Left renal pelvis (tissue), 4 donors: ENCODE measurements at places on chromosomes 3 and 15.

DNA sequence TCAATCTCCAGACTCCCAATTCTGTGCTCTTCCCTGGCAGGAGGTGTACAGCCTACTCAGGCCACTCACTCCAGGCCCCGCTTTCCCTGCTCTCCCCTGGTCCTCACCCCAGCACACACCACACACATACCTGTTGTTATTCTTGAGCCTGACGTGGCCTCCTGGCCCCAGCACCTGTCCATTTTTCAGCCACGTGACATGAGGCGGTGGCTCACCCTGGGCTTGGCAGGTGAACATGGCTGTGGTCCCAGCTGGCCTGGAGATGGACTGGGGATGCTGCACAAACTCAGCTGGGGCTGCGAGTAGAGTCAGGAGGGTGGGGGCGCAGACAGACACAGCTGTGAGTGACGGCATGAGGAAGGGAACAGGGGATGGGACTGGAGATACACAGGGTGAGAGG lies 27.3 kb downstream of the RNU5B-1 start:
- no peak for DNase-seq

DNA sequence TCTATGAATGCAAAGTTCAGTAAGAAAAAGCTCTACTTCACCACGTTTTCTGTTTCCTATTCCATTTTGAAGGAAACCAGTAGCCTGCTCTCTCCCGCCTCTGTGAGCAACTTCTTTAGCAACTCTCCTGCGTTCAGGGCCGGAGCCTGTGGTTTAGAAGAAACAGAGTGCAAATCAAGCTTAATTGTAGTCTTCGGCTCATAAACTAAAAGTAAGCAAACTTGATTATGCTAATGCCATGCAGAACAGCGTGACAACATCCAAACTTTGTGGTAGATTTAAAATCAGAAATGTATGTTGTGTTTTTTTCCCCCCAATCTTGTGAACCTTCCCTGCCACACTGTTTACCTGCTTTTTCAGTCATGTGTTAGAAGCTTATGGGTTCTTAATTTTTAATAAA lies 87.4 kb downstream of the SEMA6D start:
- no peak for DNase-seq

- DNase-seq = no peak
These were observed 65.2 kb downstream of the LSM3 start for GRCh38 chr3:14243782-14244181.

- no peak for DNase-seq
These were observed 319.9 kb downstream of the NAALADL2 start for GRCh38 chr3:175179055-175179454.

GRCh38 chr15:44492672-44493071 lies 44.3 kb upstream of the EIF3J start:
- no peak for DNase-seq

DNA sequence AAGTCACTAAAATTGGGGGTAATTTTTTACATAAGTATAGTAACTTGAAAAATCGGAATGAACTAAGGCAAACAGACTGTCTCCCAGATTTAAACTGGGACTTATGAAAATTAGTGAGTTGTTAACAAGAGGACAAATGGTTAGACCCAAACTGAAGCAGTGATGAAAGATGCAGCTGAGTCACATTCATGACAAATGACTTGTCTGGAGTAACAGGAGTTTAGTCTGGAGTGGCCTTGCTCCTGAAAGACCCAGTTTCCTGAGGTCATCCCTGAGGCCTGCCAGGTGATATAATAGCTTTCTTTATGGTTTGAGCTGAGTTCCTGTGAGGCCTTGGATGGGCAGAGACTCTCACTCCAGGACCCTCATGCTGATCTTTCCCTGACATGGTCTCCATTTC lies 9.6 kb upstream of the CTDSPL start:
- DNase-seq = no peak

DNA sequence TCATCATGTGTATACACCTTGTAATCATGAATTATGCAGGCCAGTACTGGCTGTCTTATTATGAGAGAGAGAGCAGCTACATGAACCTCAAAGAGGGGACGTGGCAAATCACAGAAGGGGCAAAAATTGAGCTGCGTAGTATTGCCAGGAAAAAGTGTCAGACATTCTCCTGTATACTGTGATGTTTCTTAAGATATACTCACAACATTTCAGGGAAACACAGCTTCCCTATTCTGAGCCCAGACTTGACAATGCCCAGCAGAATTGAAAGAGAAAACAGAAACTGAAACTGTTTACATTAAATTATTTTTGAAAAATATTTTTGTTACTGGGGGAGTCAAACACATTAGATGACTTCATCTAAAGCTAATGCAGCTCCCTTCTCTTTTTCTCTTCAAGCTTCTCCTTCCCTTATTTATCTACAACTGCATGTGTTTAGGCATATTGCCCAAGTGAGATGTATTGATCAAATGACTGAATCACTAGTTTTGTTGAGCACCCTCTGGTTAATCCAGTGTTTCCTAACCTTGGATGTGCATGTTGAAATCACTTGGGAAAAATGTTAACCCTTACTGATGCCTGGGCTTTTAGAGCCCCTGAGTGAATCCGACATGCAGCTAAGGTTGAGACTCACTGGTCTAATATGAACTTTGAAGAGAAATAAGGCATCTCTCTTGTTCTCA lies 39.5 kb downstream of the CADPS start:
- DNase-seq = no peak

DNA sequence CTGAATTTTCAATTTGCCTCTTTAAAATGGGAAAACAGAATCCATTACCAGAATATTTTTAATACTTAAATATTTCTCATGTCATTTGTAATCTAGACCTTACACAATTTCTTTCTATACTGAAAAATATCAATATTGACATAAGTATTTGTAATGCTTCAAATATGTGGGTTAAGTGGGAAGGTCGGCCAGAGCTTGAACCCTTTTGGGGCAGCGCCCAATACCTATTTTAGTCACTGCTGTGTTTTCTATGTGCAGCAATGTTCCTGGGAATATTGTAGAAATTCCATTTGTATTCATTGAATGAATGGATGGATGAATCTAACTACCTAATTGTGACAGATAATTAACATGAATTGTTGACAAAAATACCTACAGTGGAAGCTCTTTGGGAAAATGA lies 459.7 kb upstream of the ZNF717 start:
- DNase-seq = no peak

DNA sequence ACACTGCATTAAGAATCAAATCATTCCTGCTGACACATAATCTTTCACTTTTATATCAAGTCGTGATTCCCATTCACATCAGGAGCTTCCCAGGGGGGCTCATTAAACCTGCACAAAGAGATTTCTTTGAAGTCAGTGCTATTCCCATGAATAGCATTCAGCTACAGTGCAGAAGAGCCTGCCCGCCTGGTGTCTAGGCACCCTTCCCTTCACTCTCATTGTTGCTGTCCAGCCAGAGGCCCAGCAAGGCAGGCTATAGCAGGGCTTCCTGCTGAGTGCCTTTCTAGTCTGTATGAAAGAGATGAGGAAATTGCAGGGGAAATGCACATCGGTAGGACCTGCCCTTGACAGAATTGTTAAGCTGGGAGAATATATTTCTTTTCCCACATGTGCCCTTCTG lies 4.5 kb upstream of the GJD2 start:
- DNase-seq = no peak

GRCh38 chr15:36172955-36173354 lies 406.5 kb upstream of the CDIN1 start:
- DNase-seq = no peak

DNA sequence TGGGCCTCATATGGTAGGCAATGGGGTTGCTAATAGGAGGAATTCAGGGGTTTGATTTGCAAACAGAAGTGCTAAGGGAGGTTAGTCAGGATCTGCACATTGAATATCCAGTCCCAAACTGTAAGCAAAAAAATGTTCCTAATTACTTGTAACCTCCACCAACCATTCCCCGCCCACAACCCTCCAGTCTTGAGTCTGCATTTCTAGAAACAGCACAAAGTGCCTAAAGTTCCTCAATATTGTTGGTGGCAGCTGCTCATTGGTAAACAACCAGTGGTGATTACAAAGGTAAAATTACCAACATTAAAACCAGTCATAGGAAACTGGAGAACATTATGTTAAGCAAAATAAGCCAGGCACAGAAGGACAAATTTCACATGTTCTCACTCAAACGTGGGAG lies 18.9 kb downstream of the HDC start:
- no peak for DNase-seq

GRCh38 chr15:63473007-63473748 lies 31.2 kb upstream of the USP3 start:
- no peak for DNase-seq

DNA sequence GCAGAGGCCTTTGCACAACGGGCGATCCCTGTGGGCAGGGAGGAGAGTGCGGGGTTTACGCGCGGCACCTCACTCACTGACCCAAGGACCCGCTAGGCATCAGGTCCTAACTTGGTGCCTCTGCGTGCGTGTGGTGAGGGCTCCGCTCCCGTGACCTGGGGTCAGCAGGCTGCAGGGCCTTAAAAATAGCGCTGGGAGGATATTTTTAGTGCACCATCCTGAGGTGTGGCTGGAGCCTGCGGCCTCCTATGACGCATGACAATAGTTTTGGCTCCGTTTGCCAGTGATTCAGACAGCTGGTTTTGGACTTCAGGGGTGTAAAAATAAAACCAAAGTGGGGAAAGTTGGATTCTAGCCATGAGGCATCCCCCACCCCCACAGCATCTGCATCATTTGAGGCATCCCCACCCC lies 139.0 kb downstream of the FAM43A start:
- DNase-seq = no peak

- DNase-seq = no peak
These were observed 4.2 kb upstream of the TRAT1 start for GRCh38 chr3:108818404-108818803.

GRCh38 chr15:48297668-48298067 lies 33.6 kb upstream of the DUT start:
- DNase-seq = no peak

DNA sequence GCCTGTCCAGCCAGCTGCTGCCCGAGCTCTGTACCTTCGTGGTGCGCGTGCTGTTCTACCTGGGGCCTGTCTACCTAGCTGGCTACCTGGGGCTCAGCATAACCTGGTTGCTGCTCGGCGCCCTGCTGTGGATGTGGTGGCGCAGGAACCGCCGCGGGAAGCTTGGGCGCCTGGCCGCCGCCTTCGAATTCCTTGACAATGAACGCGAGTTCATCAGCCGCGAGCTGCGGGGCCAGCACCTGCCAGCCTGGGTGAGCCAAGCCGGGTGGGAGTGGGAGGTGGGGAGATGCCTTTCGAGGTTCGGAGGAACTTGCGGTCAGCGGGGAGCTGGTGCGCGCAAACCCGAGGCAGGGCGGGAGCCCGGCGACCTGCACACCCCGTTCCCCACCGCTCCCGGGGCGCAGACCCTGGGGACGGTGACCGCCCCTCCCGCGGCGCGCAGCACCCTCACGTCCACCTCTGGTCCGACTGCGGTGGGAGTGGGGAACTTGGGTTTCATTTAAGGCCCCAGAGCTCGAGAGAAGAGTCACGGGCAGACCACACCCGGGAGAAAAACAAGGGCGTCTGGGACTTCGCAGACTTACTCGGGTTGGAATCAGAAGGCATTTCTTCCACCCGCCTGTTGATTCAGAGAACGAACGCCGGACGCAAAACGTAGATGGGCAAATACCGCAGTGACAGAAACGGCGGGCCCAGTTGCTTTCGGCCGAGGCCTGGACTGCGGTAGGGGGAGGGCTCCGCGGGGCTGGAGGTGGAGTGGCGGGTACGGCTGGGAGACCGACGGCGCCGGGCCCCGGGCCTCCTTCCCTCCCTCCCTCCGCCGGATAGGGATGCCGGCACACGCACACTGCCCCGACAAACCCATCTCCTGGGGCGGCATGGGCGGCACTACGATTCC lies 708 bp downstream of the ESYT3 start:
- DNase-seq = no peak

DNA sequence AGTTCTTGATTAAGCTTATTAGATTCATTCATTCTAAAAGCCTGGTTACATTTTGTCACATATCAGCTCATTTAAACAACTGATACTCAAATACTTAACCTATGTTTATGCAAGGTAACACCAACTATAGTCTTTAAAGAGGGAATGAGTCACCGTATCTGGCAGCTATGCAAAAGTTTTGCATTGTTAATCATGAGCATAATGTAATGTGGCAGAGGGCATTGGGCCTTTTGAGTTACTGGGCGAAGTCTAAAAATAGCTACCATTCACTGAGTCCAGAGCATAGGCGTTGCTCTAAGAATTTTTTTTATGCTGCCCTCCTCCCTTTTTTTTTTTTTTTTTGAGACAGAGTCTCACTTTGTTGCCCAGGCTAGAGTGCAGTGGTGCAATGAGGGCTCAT lies 277.7 kb upstream of the ZNF717 start:
- no peak for DNase-seq
